ENCODE measurements at places on chromosomes 3 and 15.

GRCh38 chr3:143081844-143082778 is 37.5 kb upstream of the CHST2 start:
- DNase-seq: no peak

GRCh38 chr3:127388427-127388826 is 100.6 kb upstream of the PRR20G start:
- DNase-seq: no peak

DNA sequence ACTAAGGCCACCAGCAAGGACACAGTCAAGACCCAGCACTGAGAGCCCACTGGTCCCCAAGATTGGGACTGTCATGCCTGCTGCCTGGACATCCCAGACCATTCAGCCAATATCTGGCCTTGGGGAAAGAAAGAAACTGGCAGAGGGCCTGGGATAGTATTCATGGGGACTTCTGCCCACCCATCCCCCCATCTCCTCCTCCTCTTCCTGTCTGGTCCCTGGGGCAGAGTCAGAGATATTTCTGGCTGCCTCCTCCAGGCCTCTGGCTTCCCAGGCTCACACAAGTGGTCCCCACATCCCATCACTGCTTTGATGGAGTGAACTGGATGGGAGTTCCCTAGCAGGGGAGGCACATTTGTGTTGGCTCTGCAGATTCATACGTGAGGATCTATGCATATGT is 4.2 kb upstream of the RASL12 start:
- DNase-seq: no peak

- no peak for DNase-seq
Measured at GRCh38 chr3:188529228-188529627, 375.3 kb downstream of the LPP start.

DNA sequence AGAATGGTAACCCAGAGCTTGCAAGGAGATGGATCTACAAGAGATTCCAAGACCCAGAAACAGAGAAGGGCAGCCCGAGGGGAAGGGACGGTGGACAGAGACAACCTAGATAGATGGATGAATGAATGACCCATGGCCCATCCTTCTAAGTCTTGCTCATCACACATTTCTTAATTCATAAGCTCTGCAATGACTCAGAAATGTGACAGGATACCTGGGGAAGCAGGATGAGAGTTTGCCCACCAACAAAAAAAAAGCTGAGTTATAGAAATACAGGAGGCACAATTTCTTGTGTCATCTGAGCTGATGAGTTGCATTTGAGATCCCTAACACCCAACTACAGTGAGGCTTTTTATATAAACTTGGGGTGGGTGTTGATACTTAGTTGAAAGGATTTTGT is 76.6 kb downstream of the CNTN3 start:
- no peak for DNase-seq

GRCh38 chr15:100807028-100807427 is 72.6 kb upstream of the ALDH1A3 start:
- no peak for DNase-seq

DNA sequence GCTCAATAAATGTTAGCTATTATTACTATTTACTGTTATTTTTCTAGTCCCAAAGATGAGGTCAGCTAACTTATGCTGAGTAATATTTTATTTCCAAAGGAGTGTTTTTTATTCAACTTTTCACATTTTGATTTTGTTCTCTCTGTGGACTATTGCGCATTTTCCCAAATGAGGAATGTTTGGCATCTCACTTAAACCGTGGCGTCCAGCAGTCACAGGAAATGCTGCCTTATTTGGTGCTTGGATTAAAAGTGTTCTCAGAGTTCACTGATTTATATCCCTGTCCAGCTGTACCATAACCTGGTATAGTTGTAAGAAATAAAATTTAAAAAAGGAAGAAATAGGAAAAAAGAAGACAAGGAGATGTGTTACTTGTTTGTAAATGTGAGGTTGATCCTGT is 166.8 kb downstream of the THSD4 start:
- DNase-seq: no peak

DNA sequence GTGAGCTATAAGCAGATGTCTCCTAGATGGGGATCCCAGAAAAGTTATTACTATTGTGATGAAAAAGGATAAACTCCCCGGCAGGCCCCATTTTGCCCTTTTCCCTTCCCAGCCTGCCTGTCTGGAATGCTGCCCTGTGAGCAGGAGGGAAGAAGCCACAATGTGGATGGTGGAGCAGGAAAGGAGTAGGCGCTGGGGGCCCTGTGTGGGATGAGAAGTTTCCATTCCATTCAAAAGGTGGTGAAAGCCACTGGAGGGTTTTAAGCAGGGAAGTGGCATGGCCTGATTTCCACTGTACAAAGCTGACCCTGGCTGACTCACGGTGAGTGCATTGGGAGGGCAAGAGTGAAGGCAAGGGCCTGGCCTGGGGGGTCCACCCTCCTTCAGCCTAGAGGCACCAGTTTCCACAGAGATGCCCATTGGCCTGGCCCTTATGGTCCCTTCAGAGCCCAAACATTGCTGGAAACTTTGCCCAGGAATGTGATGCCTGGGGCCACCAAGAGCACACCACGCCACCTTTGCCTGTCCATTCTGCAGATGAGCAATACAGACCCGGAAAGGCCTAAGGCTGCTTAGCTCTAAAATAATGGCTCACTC is 206.9 kb downstream of the RPLP1 start:
- no peak for DNase-seq
